ENCODE measurements at places on chromosomes 2 and 18. TPM values are rescaled to one million over a fixed set of nuclear protein-coding genes. Genes with fewer than 3 reads are reported as not detected.

DPP4 gene
- 2.1 TPM for total RNA-seq

HOXD12 gene
- total RNA-seq, result not detected

PARD6G gene
- 26.4 TPM for total RNA-seq

AMER3 gene
- total RNA-seq, result not detected

CBLN2 gene
- not detected for total RNA-seq

ZNG1B gene
- total RNA-seq, result 46.0 TPM

DHX57 gene
- total RNA-seq, result 23.4 TPM

SLC5A7 gene
- 3.7 TPM for total RNA-seq

CAVIN2 gene
- 52.4 TPM for total RNA-seq

R3HDM1 gene
- 32.1 TPM for total RNA-seq

ATG16L1 gene
- total RNA-seq, result 35.4 TPM

ATP6V1B1 gene
- total RNA-seq, result 2.4 TPM

IL1RL1 gene
- total RNA-seq, result 18.3 TPM

PAIP2B gene
- 11.6 TPM for total RNA-seq

PTRHD1 gene
- total RNA-seq, result 38.4 TPM

PLCL1 gene
- total RNA-seq, result 2.9 TPM

ABCG5 gene
- total RNA-seq, result not detected

SCYGR4 gene
- not detected for total RNA-seq

ITGB6 gene
- total RNA-seq, result 96.3 TPM

NOTO gene
- total RNA-seq, result not detected

SCN7A gene
- 5.0 TPM for total RNA-seq

EPAS1 gene
- 300 TPM for total RNA-seq

PAPOLG gene
- total RNA-seq, result 18.4 TPM

VAPA gene
- total RNA-seq, result 249 TPM

GAL3ST2 gene
- 0.47 TPM for total RNA-seq

HAAO gene
- total RNA-seq, result 14.1 TPM

DCDC2C gene
- not detected for total RNA-seq

GAD1 gene
- 0.57 TPM for total RNA-seq

EN1 gene
- not detected for total RNA-seq

TLX2 gene
- not detected for total RNA-seq

TMSB10 gene
- total RNA-seq, result 1,066 TPM

LINC00305 gene
- total RNA-seq, result not detected

Measured in ureter (tissue), 1 donor.